Regular cardiac myocyte (primary cell): ENCODE measurements at places on chromosomes 7 and 10. TPM values are rescaled to one million over a fixed set of nuclear protein-coding genes. Genes with fewer than 3 reads are reported as not detected.

Gene ITIH2
- total RNA-seq, result not detected in 2 replicates

Gene MYO1G
- total RNA-seq, result under 0.01 TPM in 2 replicates

Gene NKX2-3
- not detected in 2 replicates for total RNA-seq

Gene CALHM1
- total RNA-seq, result not detected in 2 replicates

Gene MMS19
- total RNA-seq, result 64.6 and 77.5 TPM in 2 replicates

Gene LBX1
- total RNA-seq, result not detected in 2 replicates

Gene RHOBTB1
- 12.7 and 22.6 TPM in 2 replicates for total RNA-seq

Gene CDC14C
- 0.19 TPM in 1 of 2 replicates, not detected in the other for total RNA-seq

Gene OPN1SW
- not detected in 2 replicates for total RNA-seq

Gene SPDYE2
- not detected in 2 replicates for total RNA-seq

Gene RNF148
- total RNA-seq, result 0.28 and 0.38 TPM in 2 replicates

Gene STEAP1B
- 13.2 and 25.3 TPM in 2 replicates for total RNA-seq
